ENCODE measurements at places on chromosomes 5 and 9. TPM values are rescaled to one million over a fixed set of nuclear protein-coding genes. Genes with fewer than 3 reads are reported as not detected.

The SPINK4 gene
- polyA plus RNA-seq = not detected

The FGF1 gene
- not detected for polyA plus RNA-seq

The MYMK gene
- polyA plus RNA-seq = not detected

The SLC6A7 gene
- 4.6 TPM for polyA plus RNA-seq

The FAM221B gene
- not detected for polyA plus RNA-seq

The IL31RA gene
- not detected for polyA plus RNA-seq

The PNPLA7 gene
- polyA plus RNA-seq = 0.72 TPM

The PALM2AKAP2 gene
- polyA plus RNA-seq = 0.41 TPM

The ZNF366 gene
- polyA plus RNA-seq = not detected

The MOB3B gene
- 2.2 TPM for polyA plus RNA-seq

The RUFY1 gene
- 36.2 TPM for polyA plus RNA-seq

The SUSD3 gene
- not detected for polyA plus RNA-seq

The HNRNPK gene
- polyA plus RNA-seq = 1,061 TPM

The UGT3A1 gene
- not detected for polyA plus RNA-seq

The BARX1 gene
- polyA plus RNA-seq = not detected

The PRR16 gene
- 1.7 TPM for polyA plus RNA-seq

The CTNND2 gene
- polyA plus RNA-seq = 67.6 TPM

The TSPAN17 gene
- 66.4 TPM for polyA plus RNA-seq

The IL9 gene
- polyA plus RNA-seq = not detected

Measured in neural cell (in vitro differentiated cells).